ENCODE measurements at places on chromosomes 5 and 9.

- peak; percentile 17 for DNase-seq
These were observed 9.9 kb downstream of the CCDC69 start for GRCh38 chr5:151213803-151214613.

DNA sequence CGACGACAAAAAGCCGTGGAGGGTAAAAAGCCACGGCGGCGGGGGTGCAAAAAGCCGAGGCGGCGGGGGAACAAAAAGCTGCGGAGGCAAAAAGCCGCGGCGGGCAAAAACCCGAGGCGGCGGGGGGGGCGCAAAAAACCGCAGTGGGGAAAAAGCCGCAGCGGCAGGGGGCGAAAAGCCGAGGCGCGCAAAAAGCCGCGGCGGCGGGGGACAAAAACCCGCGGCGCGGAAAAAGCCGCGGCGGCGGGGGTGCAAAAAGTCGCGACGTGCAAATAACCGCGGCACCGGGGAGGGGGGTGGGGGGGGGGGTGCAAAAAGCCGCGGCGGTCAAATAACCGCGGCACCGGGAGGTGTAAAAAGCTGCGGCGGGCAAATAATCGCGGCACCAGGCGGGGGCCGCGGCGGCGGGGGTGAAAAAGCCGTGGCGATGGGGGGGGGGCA is 511.5 kb downstream of the FOXD4L5 start:
- DNase-seq = no peak

DNA sequence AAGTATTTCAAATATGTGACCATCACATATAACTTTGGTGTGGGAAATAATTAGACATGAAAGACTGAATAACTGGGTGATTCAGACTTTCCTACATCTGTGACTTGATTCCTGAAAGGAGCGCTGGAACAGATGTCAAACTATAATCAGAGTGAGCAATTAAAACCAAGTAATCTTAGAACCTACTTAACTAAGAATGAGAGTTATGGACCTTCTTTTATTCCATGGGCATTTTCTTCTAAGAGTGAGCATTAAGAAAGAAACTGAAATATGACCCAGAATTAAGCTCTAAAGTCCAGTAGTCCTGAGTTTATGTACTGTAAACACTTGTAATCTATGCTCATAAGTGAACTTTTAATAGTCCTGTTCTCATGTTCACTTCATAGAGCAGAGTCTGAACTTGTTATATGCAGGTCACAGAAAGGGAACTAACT is 68.4 kb downstream of the PAM start:
- DNase-seq = no peak

GRCh38 chr9:126450668-126451205 is 124.1 kb downstream of the MVB12B start:
- DNase-seq = no peak

GRCh38 chr5:134151723-134152122 is 25.0 kb downstream of the SKP1 start:
- DNase-seq = no peak

DNA sequence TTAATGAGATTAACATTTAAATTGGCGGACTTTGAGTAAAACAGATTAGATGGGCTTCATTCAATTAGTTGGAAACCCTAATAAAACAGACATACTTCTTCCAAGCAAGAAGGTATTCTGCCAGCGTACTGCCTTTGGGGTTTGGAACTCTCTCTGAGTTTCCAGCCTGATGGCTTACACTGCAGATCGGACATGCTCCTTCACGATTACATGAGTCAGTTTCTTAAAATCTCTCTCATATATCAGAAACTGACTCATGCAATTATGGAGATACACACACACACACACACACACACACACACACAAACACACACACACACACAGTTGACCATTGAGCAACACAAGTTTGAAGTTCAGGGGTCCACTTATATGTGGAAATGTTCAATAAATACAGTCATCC is 789.4 kb downstream of the CDH12 start:
- DNase-seq = no peak

DNA sequence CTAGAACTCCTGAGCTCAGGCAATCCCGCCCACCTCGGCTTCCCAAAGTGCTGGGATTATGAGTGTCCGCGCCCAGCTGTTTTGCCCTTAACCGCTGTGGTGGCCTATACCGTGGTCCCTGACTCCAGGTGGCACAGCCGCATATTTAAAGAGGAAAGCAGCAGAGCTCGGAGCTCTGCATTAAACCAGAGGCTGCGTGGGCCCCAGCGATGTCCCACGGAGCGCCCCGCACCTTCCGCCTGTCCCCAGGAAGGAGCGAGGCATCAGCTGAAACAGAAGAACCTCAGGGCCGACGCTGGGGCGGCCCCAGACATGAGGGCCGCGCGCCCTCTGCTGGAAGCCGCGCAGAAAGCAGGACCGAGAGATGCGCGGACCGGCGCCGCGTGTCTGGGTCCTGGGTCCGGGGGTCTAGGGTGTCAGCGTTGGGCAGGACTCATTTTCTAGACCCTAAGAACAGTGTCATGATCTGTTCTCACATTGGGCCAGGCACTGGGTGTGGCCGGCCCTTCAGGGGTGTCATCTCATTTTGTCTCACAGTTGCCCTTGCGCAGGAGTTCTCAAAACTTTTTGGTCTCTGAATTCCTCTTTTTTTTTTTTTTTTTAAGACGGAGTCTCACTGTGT is 37.7 kb downstream of the LAMC3 start:
- peak; percentile 76 for DNase-seq

DNA sequence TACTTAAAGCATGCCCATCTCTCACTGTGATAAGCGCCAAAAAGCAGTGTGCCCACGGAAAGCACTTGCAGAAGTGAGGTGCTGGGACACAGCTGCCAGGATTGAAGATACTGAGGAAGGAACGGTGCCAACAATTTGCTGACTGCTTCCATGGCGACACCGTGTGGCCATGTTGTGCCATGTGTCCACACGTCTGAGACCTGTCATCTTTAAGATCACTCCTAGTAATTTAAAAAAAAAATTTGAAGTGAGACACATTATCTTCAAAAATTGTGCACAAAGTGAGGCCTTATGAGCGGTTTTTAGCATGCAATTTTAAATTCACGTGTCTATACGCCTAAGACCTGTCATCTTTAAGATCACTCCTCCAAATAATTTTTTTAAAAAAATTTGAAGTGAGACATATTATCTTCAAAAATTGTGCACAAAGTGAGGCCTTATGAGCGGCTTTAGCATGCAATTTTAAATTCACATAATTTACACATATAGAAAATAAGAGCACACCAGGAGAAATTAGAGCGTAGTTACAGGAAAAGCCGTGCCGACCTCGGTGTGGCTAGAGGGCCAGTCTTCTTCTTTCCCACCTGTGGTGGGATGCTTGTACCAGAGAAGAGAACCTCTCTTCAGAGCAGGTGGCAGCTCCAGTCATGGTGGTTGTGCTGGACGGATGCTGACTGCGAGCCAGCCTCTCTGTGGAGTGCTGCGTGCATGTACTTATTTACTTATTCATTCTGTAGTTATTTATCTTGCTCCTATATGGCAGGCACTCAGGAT is 21.4 kb upstream of the FLT4 start:
- peak; percentile 56 for DNase-seq

DNA sequence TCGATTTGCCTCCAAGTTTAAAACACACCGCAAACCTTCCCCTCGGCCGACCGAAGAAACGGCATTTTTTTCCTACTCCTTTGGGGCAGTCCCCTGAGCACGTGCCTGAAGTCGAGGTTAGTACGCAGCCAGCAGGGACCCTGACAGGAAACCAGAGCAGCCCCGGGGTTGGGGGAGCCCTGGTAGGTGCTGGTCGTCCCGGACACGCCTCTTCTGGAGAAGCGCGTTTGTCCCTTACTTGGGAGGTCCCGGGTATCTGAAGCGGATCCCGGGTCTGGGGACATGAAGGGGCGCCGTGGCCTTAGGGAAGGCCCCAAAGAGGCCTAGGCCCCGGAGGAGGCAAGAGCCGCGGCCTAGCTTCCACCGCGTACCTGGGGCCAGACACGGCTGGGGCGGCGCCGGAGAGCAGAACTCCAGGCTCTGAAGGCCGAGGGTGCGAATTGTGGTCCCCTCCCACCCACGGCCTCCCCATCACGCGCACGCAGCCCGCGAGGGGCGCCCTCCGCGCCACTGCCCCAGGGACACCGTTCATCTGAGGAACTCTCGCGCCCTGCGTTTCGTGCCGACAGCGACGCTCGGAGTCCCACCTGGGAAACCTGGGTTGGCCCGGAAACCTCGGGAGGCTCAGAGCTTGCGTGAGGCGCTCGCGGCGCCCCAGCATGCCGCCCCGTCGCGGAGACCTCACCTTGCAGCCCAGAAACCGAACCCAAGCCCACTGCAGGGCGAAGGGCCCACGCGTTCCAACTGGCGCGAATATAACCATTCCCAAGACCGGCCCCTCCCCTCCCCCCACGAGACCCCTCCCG is 10.4 kb downstream of the OTP start:
- DNase-seq = no peak

DNA sequence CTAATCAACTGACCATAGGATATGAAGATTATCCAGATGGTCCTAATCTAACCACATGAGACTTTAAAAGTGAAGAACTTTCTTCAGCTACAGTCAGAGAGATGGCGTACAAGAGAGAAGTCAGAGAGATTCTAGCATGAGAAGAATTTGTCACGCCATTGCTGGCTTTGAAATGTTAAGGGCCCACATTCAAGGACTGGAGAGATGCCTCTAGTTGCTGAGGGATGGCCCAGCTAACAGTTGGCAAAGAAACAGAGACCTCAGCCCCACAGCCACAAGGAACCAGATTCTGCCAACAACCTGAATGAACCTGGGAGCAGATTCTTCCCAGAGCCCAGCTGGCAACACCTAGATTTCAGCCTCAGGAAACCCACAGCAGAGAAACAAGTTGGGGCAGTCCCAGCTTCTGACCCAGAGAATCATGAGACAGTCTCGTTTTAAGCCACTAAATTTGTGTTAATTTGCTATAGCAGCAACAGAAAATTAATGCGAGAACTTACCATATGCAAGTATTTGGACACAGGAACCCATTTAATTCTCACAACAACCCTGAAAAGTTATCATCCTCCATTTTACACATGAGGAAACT is 132.0 kb downstream of the MLLT3 start:
- DNase-seq = no peak
